ENCODE measurements at places on chromosomes 6 and 20. TPM values are rescaled to one million over a fixed set of nuclear protein-coding genes. Genes with fewer than 3 reads are reported as not detected.

DNA sequence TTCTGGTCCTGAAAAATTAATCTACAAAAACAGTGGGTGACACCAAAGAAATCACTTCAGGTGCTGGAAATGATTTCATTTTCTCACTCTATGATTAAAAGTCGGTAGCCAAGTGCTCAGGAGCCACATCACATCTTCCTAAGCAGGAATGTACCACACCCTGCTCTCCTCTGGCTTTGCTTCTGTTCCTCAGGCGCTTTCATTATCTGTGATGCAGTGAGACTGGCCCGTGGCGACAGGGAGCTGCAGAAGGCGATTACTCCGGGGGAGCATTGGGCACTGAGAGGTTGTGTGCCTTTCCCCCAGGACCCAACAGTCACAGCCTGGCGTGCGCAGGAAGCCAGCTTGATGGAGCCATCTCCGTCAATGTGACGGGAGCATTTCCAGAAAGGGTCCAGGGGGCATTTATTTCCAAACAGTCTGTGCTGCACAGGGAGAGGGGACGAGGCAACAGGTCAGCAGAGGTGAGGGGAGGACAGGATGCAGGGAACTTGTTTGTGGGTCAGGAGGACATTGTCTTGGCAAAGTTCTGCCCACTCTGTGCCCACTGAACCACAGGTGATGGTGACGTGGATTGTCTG, 5.6 kb upstream of the ZNF831 start:
- DNase-seq: no peak

The LAMA2 gene
- total RNA-seq: 0.20 TPM

- DNase-seq: peak; percentile 75
These were observed 719 bp downstream of the HSP90AB1 start for GRCh38 chr6:44247338-44248302.

The FAM110A gene
- total RNA-seq: 6.4 TPM

GRCh38 chr6:80022803-80023202, 18.4 kb downstream of the TTK start:
- peak; percentile 76 for DNase-seq

DNA sequence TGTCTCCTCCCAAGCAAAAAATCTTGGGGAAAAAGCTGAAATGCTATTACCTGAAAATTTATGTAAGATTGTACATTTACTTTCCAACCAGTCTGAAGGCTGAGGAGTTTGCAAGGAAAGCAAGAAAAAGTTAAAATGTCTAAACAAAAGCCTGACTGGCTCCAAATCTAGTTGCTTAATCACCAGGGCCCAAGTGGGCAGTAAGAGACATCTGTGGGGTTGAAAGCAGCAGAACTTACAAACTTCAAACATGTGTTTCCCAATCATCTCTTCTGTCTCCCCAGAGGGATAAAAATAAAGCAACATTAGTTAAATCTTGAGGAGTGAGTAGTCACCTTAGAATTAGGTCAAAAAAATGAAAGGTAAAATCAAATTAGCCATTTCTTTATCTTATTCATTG, 98.6 kb downstream of the OGFRL1 start:
- DNase-seq: no peak

The MLN gene
- not detected for total RNA-seq

DNA sequence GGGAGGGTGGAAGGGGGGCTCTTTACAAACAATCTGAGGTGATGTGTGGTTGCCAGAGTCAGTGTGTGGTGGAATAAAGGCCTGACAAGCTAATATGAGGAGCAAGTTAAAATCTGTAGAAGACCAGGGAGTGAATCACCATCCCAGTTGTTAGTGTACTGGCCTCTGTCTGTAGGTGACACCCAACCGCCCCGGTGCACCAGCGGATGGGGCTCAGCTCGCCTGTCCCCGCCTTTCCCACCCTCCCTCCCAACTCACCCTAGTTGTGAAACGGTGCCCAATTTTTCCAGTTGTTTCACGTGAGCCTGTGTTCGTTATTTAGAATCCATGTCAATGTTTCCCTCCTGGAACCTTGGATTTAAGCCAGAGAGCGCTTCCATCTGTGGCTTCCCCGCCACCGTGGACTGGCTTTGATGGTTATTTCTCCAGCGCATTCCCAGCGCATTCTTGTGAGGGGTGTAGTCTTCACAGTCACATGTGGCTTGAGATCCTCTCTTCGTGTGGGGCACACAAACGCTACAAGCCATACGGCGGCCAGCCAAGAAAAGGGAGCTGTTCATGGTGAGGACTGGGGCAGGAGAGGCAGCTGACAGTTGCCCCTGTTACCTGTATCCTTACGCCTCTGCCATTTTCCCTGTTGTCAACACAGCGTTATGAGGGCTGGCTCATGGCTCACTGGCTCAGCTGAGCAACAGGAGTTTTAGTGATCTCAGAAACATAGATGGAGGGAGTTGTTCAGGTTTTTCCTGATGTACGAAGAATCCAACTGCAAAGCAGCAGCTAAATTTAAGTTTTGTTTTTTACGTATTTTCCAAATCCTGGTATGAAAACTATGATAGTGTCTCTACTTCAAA, 137.6 kb downstream of the ZDHHC14 start:
- DNase-seq: no peak

The SEMG1 gene
- total RNA-seq: not detected

DNA sequence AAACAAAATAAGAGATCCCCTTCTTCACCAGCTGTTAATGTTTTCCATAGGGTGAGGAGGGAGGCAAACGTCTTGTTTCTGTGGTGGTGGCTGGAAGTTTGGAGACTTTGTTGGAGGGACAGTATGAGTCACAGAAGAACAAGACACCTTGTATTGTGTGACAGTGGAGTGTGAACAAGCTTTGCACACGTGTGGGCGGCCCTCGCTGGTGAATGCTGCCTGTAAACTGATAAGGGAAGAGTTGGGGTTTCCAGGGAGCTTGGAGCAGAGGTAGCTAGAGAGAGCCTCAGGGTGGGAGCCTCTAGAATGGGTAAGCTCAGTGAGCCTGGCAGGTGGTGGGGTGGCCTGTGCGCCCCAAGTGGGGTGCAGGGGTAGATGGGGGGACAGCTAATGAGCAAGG, 78.3 kb downstream of the ZDHHC14 start:
- DNase-seq: no peak

DNA sequence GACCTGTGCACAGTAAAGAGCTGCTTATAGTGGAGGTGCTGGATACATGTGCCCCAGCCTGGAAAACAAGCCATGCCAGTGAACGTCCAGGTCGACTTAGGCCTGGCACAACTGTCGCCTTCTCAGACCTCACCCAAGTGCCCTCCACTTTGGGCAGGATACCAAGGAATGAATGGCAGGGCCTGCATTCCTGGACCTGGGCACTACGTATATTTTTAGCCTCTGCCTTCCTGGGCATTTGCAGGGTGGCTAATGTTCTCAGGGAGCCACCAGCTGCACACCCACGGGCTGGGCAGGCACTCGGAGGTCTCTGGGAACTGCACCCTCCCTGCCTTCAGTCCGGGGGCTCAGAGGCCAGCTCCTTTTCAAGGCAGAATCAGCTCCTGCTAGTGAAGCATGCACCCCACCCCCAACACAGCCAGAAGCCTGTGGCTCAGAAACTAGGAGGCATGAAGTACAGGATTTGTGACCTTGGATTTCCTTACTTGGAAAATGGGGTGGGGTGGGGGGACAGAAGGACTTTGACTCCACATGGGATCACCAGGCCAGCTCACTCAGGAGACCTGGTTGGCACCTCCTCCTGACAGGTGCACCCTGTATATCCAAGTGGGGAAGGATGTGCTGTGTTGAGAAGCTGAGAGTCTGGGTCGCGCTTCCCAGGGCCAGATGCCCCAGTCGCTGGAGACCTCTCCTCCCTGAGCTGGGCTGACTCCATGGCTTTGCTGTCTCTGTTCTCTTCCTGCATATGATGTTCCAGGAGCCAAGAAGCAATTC, 2.5 kb upstream of the LSM14B start:
- no peak for DNase-seq

GRCh38 chr6:150196942-150197745, 54.3 kb downstream of the PPP1R14C start:
- no peak for DNase-seq

DNA sequence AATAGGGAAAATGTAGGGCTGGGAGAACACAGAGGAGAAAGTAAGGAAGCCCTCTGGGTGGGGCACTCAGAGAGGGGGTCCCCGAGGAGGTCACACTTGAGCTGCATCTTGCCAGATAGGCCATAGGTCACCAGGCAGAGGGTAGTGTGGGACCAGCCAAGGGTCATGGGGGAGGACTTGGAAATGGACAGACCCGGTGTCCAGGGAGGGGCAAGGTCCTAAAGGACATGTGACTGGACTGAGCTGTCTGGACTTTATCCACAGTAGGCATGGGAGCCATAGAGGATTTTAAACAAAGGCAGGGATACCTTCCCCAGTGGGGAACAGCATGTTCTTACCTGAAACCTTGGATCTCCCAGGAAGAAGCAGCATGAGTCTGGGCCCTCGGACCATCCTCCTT, 266.7 kb downstream of the LRFN2 start:
- no peak for DNase-seq

DNA sequence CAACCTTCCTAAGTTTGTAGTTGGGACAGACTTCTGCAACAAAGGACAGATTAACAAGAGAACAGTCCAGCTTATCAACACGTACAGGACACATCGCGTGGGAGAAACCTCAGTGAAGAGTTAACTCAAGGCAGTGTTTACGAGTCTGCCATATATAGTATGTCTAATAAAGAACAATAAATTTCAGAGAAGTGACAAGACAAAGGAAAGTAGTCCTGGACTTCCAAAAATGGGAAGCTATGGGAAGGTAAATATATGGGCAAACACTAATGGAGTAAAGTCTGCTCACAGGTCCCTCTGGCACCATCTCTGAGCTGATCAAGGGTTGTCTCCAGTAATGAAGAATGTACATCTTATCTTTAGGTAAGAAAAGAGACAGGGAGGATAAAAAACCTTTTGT, 34.9 kb downstream of the GCM1 start:
- no peak for DNase-seq

DNA sequence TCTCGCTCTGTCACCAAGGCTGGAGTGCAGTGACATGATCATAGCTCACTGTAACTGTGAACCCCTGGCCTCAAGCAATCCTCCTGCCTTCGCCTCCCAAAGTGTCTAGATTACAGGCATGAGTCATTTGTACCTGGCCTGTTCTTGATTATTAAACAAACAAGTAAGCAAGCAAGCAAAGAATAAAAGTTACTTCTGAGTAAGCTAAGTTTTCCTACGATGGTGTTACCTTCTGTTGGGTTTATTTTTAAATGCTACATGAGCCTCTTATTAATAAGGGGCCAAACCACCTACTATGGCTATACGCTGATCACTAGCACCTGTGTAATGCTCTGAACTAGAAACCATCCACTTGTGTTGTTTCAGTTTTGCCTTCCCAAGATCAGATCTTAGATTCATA, 50.8 kb downstream of the IL22RA2 start:
- no peak for DNase-seq

DNA sequence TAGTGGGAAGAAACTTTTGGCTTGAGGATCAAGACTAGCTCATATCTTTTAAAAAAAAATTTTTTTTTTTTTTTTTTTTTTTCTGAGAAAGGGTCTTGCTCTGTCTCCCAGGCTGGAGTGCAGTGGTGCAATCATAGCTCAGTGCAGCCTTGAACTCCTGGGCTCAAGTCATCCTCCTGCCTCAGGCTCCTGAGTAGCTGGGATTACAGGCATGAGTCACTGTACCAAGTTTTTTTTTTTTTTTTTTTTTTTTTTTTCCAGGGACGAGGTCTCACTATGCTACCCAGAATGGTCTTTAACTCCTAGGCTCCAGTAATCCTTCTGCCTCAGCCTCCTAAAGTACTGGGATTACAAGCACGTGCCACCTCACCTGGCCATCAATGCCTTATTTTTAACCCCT, 27.9 kb downstream of the GCLC start:
- peak; percentile 64 for DNase-seq

DNA sequence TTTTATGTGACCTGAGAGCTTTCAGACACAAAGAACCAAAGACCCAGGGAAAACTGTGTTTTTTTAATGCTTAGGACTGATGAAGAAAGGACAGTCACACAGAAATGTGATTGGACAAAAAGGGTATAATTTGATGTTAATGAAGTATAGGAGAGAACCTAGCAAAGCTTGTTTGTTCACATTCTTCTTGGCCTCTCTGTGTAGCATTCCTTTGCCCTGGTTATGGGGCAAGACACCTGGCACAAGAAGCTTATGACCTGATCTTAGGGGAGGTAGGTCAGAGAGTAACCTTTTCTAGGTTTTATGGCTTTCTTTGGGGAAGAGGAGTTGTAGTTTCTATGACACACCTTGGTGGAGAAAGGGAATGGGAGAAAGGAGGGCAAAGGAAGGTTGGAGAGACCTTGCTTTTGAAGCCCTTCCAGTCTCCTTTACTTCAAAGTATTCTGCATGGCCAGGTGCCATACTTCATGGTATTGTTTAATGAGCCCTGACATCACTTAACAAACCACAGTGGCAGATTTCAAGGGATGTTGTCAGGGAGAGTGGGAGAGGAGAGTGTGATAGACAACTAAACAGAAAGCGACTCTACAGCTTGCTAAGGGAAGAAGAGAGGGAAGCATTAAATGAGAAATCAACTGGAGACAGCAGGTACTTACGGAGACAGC, 701.8 kb upstream of the FLRT3 start:
- no peak for DNase-seq

DNA sequence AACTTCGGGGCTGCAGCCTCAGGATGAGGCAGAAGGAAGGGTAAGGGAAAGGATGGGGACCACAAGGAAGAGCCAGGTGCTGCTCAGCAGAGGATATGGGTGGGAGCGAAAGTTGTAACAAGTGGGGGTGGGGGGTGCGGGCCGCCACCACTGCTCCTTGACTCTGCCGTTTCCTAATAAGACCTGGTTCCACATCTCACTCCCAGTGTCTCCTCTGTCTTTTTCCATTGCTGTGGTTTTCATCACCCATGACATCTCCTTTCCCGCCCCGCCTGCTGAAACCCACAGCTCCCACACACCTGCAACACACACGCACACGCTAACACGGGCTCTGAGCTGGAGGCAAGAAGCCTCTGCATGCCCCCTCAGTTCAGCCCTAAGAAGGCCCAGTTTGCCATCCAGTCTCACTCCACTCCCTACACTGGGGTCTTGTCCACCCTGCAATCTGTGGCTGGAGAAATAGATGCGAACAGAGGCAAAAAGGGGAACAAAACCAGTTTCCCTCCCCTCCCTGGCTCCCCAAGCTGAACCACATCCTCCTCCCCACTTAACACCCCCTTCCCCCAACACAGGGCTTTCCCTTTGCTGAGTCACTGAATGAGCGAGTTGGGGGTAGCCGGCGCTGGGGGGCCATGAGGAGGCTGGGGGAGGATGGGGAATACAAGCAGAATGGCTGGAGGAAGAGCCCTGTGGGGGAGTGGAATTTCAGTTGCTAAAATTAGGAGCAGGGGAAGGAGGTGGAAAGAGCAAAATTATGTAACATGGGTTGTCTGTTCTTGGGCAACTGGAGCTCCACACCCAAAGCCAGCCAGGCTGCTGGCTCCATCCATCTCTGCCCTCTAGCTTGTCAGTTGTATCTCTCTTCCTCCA, 11.5 kb downstream of the NFKBIL1 start:
- DNase-seq: peak; percentile 46

The CST2 gene
- total RNA-seq: not detected

DNA sequence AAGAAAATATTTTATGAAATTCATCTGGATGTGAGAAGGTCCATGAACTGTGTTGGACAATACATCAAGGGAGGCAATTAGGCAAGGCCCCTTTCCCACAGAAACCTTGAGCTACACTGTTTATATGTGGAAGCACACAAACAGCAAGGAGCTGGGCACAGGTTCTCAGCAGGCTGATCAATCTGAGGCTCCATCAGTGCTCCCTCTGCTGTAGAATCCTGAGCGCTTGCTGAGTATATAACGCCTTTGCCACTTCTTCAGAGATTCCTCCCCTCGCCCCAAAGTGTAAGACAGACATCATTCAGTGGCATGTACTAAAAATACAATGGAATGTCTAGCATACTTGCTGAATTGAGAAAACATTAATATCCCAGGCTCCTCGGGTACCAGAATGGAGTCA, 146.9 kb downstream of the PRKN start:
- no peak for DNase-seq

All from HT1080 (cell line).